ENCODE measurements at places on chromosomes 2 and 18. TPM values are rescaled to one million over a fixed set of nuclear protein-coding genes. Genes with fewer than 3 reads are reported as not detected.

The C2orf66 gene
- total RNA-seq: not detected

- no peak for ATAC-seq
These were observed 9.8 kb downstream of the PRLH start for GRCh38 chr2:237575869-237576862.

The ALLC gene
- total RNA-seq: not detected

The KRTCAP3 gene
- total RNA-seq: 26.0 TPM

GRCh38 chr2:95266781-95267430 lies 7.3 kb upstream of the PROM2 start:
- ATAC-seq: no peak

GRCh38 chr2:52717836-52718235 lies 1049.8 kb upstream of the CHAC2 start:
- no peak for ATAC-seq

The LYPD6 gene
- 0.96 TPM for total RNA-seq

GRCh38 chr2:4515871-4516761 lies 812.7 kb downstream of the DCDC2C start:
- ATAC-seq: no peak

The B3GNT7 gene
- total RNA-seq: 5.5 TPM

DNA sequence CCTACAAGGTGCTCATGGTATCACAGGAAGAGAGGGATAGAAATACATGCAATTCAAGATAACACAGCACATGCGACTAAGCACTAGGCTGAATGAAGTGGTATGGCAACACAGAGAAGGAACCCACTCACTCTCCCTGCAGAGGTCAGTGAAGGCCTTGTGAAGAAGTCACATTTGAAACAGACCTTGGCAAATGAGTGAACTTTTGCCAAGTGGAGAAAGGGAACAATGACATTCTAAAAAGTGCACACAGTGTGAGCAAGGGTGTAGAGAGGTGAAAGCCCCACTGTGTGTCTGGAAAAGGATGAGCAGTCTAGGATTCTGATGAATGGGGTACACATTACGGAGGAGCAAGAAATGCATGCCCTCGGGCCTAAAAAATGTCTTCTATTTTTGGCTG lies 23.3 kb downstream of the KLF7 start:
- ATAC-seq: peak; percentile 23

- no peak for ATAC-seq
These were observed 79.9 kb downstream of the ZEB2 start for GRCh38 chr2:144439993-144440392.

DNA sequence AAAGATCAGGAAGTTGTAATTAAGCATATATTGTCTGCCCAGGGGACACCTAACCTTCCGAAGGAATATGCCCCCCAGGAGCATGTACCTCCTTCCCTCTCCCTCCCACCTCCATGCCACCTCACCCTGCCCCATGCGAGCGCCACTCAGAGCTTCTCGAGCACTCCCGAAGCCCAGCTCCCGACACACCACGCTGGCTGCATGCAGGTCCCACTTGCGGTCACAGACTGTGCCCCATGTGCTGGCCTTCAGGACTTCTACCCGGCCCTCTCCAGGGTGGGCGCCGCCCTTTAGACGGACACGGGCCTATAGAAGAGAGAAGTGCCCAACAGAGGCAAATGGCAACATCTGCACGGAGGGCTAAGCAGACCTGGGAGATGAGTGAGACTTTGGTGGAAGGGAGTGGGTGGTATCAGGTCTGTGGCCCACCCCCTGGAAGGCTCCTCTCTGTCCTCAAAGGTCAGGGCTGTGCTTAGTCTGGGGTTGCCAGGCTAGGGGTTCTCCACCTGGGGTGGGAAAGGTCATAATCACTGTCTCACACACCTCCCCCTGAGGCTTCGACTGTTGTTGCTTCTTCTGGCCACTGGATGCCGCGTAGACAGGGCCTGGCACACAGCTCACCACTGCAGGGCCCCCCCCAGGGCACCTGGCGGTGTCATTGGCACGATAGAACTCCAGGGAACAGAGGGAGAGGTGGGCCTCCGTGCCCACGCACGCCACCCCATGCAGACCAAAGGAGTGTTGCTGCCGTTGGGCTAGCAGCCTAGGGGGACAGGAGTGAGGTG lies 6.6 kb downstream of the HTRA2 start:
- no peak for ATAC-seq

- ATAC-seq: no peak
These were observed 86.5 kb upstream of the ACAA2 start for GRCh38 chr18:49899657-49900330.

The SNORC gene
- total RNA-seq: 1.8 TPM

DNA sequence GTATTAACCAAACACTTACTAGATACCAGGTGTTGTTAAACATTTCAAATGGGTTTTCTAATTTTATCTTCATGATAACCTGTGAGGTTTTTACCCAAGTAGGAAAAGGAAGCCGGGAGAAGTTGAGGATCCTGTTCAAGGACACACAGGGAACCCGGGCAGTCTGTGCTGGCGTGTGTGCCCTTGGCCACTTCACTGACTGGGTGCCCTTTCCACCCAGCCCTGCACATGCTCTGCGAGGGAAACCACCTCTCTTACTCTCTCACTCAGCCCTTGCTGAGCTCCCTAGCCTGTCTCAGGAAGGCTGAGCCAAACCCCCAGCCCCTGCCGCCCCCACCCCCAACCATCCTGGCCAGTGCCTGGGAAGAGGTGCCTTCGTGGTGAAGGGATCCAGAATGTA lies 51.8 kb downstream of the TEX44 start:
- ATAC-seq: no peak

The SERPINB11 gene
- total RNA-seq: 7.1 TPM

DNA sequence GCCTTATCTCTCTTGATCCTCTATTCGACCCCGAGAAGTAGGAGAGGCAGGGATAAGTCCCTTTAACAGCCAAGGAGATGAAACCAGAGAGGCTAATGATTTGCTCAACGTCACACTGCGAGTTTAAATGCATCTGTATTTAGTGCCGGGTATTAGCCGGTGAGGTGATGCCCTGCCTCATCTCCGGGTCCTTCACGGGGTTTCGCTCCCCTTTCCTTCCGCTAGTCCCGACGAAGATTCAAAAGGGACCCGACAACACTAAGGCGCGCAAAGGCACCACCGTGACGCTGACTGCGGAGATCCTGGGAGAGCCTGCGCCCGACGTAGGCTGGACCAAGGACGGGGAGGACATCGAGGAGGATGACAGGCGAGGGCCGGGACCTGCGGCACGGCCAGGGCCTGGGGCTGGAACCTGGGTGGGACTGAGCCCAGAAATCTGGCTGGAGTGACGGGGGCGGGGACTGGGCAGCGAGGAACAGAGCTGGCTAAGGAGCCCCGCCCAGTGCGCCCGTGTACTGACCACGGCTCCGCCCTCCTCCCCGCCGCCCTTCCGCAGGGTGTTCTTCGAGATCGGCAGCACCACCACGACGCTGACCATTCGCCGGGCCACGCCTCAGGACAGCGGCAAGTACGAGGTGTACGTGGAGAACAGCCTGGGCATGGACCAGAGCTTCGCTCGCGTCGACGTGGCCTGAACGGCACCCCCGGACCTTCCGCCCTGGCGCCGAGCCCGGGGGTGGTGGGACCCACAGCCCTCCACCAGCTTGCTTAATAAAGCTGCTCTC lies 1.0 kb upstream of the GMPPA start:
- peak; percentile 58 for ATAC-seq

GRCh38 chr2:128172191-128172590 lies 81.2 kb downstream of the UGGT1 start:
- peak; percentile 29 for ATAC-seq

The GALR1 gene
- not detected for total RNA-seq

- no peak for ATAC-seq
These were observed 101.5 kb downstream of the CPS1 start for GRCh38 chr2:210657874-210658273.

The SDC1 gene
- 477 TPM for total RNA-seq

DNA sequence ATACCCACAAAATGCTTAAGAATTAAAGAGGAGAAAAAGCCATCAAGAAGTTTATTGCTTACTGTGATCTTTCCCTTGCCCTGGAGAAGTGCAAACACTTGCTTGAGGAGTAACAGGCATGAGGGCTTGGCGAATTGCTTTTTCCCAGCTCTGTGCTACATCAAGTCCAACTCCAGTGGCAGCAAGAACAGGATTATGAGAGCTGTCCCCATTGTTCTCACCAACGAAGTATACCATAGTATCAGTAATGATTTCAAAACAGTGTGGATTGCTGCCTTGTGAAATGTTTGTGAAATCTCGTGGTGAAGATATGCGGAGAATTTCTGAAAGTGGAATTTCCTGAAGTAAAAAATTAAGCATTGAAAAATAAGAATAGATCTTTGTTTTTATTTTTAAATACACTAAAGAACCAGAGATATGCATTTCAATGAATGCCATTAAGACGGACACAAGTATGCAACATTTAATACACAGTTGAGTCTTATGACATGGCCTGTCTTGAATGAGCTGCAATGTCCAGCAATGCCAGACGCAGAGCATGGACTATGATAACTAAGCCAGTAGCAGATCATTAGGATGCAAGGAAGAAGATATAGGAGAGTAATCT lies 43.0 kb downstream of the NDUFAF7 start:
- ATAC-seq: no peak

- no peak for ATAC-seq
These were observed 6.7 kb downstream of the DYSF start for GRCh38 chr2:71460056-71460455.

The DBI gene
- 337 TPM for total RNA-seq

- ATAC-seq: no peak
These were observed 149.3 kb downstream of the KLHL14 start for GRCh38 chr18:32623563-32623962.

The CRYGA gene
- not detected for total RNA-seq

DNA sequence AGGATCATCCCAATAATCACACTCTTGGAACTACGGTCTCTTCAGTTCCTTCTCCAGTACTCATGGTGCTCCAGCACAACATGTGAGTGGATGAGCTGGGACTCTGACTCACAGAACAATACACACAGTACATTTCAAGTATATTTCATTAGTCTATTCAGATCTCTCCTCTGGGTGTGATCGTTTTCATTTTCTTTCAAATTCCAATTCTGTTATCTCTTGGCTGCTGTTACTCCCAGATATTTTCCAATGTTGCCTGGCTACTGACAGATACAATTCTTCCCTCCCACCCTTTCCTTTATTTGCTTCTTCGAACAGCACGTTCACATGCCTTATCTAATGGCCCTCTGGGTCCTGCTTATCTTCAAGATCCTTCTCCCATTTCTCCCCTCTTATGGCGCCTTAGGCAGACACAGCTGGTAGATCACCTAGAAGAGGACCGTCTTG lies 216.0 kb downstream of the ACKR3 start:
- ATAC-seq: peak; percentile 25

DNA sequence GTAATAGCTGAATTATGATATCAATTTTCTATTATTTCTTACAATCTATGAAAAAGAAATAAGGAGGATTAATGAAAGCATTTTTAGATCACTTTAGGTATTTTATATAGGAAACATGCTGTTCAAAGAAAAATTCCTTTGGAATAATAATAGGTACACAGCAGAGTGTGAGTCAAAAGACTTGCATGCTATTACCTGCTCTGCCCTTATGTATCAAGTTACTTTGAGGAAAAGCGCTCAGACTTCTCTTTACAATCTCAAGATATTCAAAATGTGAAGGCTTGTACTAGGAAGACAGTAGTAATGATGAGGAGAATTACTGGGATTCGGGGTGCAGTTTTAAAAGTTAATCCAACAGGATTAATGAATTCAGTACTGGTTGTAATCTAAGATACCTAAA lies 29.1 kb upstream of the RNU4ATAC start:
- peak; percentile 31 for ATAC-seq

DNA sequence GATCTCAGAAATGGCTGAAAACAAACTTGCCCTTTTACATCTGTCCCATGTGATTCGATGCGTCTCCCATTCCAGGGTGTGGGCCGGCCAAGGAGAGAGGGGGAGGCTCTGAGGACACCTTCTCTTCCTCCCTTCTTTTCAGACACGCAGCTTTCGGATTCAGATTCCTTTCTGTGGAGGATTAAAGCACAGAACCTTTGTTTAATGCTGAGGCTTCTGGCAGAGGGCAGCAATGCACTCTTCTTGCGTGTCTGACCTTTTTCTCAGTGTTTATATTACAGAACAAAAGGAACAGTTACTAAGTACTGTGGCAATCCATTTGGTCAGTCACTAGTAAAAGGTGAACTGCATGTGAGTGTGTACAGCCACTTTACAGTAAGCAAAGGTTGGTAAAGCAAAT lies 268.9 kb upstream of the CCDC68 start:
- ATAC-seq: no peak

- no peak for ATAC-seq
These were observed 24.1 kb downstream of the PLCD4 start for GRCh38 chr2:218631837-218632236.

DNA sequence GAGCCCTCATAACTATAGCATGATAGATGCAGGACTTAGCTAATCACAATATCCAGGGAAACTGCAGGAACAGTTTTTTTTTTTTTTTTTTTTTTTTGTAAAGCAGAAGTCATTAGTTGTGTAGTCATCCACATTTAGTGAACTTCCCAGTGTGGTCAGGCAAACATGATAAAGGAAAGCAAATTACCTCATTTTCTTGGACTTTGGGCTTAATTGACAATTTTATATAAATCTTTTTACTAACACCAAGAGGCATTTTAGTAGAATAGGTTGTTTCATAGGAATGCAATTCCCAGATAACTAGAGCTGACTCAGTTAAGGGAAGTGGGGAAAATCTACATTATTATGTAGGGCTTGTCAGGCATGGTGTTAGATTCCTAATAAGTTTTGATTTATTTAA lies 142.7 kb upstream of the GCFC2 start:
- ATAC-seq: no peak

- ATAC-seq: no peak
These were observed 135.2 kb downstream of the HRH4 start for GRCh38 chr18:24595561-24596031.

- ATAC-seq: no peak
These were observed 46.7 kb downstream of the PXDN start for GRCh38 chr2:1697601-1698000.

- no peak for ATAC-seq
These were observed 32.7 kb upstream of the ZDBF2 start for GRCh38 chr2:206241736-206242135.

- ATAC-seq: no peak
These were observed 21.6 kb upstream of the ZNF521 start for GRCh38 chr18:25373432-25374179.

The PECR gene
- total RNA-seq: 3.1 TPM

The MREG gene
- total RNA-seq: 61.9 TPM

- ATAC-seq: peak; percentile 11
These were observed 858 bp downstream of the POLR1B start for GRCh38 chr2:112542984-112543661.

Data from esophagus mucosa (tissue), 1 donor.